ENCODE measurements at places on chromosomes 1 and 21.

DNA sequence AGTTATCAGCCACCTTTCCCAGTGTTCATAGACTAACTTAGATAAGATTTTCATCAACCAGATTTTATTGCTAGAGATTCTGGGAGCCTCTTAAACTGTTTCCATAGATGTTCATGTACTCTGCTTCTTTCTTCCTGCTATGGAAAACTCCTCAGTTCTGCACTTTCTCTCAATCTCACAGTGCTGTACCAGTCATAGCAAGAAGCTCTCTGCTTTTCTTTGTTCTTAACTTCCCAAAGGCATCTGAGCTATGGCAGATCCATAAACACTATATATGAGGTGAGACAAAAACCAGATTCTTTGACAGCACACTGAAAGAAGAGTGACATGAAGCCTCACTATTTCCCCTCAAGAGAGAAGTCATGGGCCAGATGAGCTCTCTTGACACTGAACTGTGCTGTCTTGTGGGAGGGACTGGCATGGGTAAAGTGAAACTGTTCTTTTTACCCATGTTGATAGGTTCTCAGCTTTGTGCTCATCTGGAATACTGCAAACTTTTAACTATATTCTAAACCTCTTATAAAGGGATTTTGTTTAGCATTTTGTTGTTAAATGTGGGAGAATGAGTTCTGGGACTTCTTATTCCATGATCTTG is 64.2 kb upstream of the LYPLAL1 start:
- no peak for DNase-seq

DNA sequence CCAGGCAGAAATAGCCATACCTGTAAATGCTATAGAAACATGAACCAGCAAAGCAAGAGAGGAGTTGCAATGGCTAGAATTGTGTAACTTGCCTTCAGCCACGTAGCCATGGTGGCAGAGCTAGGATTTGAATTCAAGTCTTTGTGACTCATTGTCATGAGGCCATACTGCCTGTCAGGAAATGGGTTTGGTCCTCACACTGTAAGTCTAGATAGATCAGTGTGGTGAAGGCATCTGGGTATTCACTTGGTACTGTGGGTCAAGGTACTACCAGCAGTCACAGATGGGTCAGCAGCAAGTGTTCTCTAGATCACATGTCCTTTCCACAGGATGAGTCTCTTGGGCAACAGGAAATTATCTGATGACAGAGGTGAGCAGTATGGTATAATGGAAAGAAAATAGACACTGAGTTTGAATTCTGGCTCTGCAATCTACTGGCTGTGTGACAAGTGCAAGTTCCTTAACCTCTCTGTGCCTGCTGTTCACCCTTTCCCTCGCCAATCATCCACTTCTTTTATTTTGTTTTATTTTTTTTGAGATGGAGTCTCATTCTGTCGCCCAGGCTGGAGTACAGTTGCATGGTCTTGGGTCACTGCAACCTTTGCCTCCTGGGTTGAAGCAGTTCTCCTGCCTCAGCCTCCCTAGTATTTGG is 36.9 kb downstream of the FGGY start:
- DNase-seq, result no peak

DNA sequence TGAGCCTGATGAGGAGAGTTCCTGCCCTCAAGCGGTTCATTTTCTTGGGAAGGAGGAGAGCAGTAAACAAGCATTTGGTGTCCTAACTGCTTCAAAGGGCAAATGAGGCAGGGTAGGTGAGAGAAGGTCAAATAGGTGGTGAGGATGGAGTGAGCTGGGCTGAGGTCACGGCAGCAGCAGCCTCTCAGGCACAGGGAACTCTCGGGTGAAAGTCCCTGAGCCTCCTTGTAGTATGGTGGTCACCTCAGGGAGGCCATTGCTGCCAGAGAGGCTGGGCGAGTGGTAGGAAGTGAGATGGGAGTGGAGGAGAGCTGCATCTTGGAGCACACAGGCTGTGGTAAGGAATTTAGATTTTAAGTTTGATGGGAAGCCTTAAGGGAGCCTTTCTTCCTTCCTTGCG is 4.0 kb downstream of the ADARB1 start:
- DNase-seq, result no peak

- DNase-seq, result no peak
Measured at GRCh38 chr1:159879977-159880376, 17.5 kb upstream of the VSIG8 start.

- DNase-seq, result no peak
Measured at GRCh38 chr1:53196017-53196484, 573 bp upstream of the CPT2 start.

DNA sequence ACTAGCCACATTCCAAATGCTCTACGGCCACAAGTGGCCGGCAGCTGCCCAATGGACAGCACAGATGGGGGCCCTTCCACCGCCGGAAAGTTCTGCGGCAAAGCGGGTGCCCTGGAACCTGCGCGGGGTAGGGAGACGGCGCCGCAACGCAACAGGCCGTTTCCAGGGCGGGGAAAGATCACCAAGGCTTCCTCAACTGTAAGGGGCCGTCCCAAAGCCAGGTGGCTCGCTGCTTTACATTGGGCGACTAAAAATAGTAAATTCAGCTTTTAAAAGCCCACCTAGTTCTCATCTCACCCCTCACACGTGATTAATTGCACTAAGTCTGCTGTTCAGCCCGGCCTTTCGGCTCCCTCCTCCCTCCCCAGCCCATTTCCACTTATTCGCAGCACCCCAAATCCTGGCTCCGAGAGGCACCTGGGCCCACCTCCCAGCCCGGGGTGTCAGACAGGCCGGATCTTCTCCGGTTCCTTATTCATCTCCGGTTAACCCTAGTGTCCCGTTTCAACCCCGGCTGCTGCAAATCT is 643 bp downstream of the CFAP298 start:
- DNase-seq, result no peak

GRCh38 chr1:64499966-64500365 is 30.0 kb downstream of the CACHD1 start:
- no peak for DNase-seq

- no peak for DNase-seq
Measured at GRCh38 chr1:245863566-245864184, 643.4 kb downstream of the SMYD3 start.

- no peak for DNase-seq
Measured at GRCh38 chr21:39632796-39633442, 20.2 kb downstream of the B3GALT5 start.

GRCh38 chr1:162966613-162967012 is 102.5 kb upstream of the RGS4 start:
- no peak for DNase-seq

DNA sequence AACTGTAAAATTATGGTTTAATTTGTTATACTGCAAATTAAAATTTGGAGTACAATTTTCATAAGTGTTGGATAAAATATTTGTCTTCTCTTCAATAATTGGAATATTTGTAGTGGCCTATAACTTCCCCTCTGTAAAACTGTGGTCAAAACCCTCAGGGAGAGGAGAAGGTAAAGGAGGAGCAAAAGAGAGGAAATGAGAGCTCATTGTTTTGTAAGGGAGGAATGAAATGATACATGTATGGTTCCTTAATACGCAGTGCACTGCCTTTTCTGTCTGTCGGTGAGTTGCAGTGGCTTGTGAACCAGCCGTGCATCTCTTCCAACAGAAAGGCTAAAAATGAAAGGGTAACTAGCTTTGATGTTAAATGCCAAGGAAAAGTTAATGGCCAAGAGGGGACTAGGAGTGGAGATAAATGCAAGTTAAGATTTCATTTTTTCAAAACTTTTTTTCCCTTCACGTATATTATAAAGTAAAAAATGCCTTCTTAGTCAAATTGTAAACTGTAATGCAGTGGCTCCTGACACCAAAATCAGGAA is 26.4 kb downstream of the LRRC8D start:
- no peak for DNase-seq

- DNase-seq, result no peak
Measured at GRCh38 chr1:21324368-21325141, 34.3 kb upstream of the ECE1 start.

DNA sequence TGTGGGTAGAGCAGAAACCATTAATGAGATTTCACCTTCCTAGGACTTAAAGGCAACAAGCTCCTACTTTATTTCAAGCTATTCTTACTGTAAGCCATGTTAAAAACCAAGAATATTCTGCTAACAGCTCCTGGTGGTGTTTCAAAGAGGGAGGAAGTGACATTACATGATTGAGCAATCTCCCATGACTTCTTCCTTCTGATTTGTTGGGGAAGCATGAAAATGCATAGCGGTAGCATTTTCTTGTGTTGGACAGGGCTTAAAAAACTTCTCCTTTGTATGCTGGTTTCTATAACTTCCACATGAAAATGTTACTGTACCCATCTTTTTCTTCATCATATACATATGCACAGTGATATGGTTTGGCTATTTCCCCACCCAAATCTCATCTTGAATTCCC is 297.0 kb upstream of the SNX7 start:
- no peak for DNase-seq

- no peak for DNase-seq
Measured at GRCh38 chr1:55049914-55050278, 10.5 kb downstream of the PCSK9 start.

DNA sequence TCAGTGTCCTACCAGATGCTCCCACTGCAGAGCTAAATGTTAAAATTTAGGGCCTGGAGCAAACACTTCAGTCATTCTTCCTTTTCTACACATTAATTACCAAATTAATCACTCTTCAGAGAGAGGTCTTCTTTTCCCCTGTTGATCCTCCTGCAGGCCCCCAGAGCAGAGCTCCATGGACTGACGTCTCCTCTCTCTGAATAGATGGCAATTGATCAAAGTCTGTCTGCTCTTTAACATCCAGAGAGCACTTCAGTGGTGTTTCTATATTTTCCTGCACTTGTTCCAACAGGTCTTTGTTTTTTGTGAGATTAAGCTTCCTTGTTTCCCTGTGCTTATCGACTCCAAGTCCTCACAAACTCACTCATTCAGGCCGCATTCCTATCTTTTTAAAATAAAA is 239.3 kb downstream of the SIPA1L2 start:
- DNase-seq, result no peak

GRCh38 chr21:43771698-43772424 is 4.2 kb downstream of the CSTB start:
- no peak for DNase-seq

DNA sequence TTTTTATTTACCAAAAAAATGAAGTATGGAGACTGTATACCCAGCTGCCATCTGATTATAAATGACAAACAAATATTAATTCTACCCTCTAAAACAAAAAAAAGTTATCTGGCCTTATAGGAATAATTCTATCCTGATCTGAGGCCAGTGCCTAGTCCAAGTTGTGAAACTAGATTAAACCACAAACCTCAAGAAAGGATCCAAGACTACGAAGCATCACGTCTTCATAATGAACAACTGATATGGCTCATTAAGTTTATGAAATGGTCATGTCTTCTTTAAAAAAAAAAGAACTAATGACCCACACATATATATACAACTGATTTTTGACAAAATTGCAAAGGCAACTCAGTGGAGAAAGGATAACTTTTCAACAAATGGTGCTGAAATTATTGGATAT is 32.4 kb upstream of the CTTNBP2NL start:
- DNase-seq, result no peak

DNA sequence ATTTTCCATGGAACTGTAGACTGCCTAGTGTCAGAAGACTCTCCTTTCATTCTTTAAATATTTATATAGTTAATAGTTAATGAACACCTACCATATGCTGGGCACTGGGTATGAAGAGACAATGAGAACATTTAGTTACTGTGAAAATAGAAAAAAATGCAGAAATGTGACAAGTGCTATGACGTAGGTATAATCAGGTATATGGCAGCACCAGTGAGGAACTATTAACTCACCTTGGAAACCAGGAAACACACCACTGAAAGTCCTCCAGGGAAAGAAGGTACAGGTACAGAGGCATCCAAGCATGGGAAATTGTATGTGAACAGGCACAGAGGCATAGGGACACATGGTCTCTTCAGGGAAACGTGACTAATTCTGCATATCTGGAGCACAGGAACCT is 42.3 kb downstream of the DPT start:
- DNase-seq, result no peak

- no peak for DNase-seq
Measured at GRCh38 chr1:51558375-51558924, 39.4 kb upstream of the EPS15 start.

- no peak for DNase-seq
Measured at GRCh38 chr1:101205457-101205856, 31.4 kb upstream of the S1PR1 start.

DNA sequence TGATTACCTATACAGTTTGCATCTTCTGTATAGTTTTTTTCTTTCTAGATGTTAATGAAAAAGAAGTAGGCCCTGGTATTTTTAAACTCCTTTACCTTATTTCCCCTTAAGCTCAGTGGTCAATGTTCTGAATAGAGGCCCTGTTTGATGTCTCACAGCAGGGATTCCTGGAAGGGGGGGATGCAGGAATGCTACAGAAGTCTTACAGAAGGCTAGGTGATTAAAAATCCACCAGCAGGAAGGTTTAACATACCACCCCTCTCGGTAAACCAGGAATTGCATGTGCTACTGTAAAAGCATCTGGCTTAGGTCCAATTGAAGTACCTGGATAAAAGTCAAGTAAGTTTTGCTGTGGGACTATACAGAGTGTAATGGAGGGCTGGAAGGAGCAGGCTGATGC is 78.3 kb downstream of the NOS1AP start:
- DNase-seq, result no peak

- DNase-seq, result no peak
Measured at GRCh38 chr1:89873288-89873687, 52.5 kb downstream of the LRRC8D start.

DNA sequence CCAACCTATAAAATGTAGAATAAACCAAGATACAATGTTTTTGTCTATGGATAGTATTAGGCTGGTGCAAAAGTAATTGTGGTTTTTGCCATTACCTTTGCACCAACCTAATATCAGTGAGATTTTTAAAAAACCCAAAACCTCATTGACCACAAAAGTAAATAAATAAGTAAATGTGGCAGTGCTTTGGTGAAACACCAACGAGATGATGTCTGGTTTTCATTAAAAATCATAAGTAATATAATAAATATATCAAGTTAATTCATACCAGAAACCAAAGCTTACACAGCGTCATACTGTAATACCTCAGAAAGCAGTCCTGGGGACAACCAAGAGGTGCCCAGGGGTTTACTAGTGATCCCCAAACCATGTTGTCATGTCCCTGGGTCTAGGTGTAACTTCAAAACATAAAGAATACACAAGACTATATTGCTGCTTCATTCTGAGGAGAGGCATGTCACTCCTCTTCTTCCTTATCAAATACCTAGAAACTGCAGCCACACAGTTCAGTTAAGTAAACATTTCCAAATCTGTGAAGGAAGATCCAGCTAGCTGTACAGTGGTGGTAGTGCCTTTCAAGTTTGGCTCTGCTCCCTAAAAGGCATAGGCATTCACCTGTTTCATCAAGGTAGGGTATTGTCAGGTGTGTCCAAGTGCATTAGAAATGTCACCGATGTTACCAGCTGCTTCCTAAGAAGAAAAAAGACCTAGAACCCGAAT is 51.6 kb upstream of the ZC3H11B start:
- no peak for DNase-seq

- peak; percentile 12 for DNase-seq
Measured at GRCh38 chr21:42527489-42528158, 14.0 kb downstream of the SLC37A1 start.

- no peak for DNase-seq
Measured at GRCh38 chr1:41072051-41072450, 50.5 kb upstream of the SLFNL1 start.

GRCh38 chr1:22619252-22619651 is 17.2 kb upstream of the C1QA start:
- no peak for DNase-seq
